Thyroid gland (tissue), 4 donors: ENCODE measurements at places on chromosomes 16 and 17. TPM values are rescaled to one million over a fixed set of nuclear protein-coding genes. Genes with fewer than 3 reads are reported as not detected.

- DNase-seq, result no peak
Observed at GRCh38 chr16:69938981-69939820, 11.9 kb upstream of the CLEC18A start.

DNA sequence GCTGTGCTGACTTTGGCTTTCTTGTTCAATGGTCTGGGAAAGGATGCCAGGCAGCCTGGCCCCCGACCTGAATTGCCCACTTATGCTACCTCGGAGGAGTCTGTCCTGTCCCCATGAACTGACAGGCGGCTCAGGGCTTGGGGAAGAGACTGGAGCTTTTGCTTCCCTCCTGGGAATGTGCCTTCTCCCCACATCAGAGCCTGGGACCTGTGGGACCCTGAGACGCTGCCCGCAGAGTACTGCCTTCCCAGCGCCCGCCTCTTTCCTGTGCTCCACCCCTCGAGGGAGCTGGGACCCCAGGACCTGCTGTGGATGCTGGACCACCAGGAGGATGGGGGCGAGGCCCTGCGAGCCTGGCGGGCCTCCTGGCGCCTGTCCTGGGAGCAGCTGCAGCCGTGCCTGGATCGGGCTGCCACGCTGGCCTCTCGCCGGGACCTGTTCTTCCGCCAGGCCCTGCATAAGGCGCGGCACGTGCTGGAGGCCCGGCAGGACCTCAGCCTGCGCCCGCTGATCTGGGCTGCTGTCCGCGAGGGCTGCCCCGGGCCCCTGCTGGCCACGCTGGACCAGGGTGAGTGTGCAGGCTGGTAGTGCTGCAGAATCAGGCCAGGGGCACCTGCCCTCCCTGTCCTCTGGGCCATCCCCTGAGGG, 18.5 kb downstream of the FCSK start:
- no peak for DNase-seq

- DNase-seq, result no peak
Observed at GRCh38 chr17:57178839-57179238, 77.5 kb upstream of the MSI2 start.

- no peak for DNase-seq
Observed at GRCh38 chr17:28612531-28612930, 1.5 kb downstream of the RSKR start.

The FAM20A gene
- 20.8 TPM for total RNA-seq

The TNFSF13 gene
- total RNA-seq, result 20.6 TPM

GRCh38 chr17:58247511-58248363, 9.4 kb downstream of the LPO start:
- DNase-seq, result no peak

DNA sequence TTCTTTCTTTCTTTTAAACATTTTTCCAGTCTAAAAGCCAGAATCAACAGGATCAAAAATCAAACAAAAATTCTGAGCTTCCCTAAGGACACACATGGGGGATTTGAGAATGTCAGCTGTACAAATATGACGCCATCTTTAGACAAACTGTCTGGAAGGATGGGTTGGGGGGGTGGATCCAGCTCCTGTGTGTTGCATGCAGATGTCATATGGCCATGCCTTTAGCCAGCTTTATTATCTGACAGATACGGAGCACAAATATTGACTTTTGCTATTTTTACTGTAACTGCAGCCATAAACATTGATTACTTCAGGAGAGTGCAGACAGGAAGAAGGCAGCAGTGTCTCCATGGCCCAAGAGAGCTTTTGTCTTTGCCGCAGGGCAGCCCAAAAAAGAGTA, 279.4 kb upstream of the ELAC2 start:
- no peak for DNase-seq

DNA sequence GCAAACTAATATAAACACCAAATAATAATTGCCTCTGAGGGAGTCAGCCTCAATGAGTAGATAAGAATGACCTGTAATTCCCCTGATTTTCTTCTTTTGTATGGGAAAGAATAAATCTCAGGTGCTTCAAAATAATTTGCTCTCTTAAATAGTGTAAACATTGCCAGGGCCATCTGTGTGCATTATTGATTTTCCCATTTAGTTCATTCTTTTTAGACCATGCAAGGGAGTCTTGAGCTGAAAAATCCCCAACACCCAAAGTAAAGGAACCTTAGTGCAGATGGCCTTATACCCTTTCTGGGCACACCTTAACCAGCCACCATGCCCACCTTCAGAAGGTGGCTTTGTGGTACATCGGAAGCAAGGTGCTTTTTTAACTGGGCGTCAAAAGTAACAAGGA, 267.2 kb downstream of the TMEM114 start:
- DNase-seq, result no peak

GRCh38 chr16:3971706-3972105, 91.2 kb upstream of the CREBBP start:
- DNase-seq, result no peak

The PRRT2 gene
- total RNA-seq, result 1.2 TPM
